ENCODE measurements at places on chromosomes 16 and 17.

GRCh38 chr17:64331366-64331765, 59.3 kb downstream of the PECAM1 start:
- no peak for DNase-seq

GRCh38 chr17:67400193-67400592, 23.1 kb downstream of the PITPNC1 start:
- no peak for DNase-seq

DNA sequence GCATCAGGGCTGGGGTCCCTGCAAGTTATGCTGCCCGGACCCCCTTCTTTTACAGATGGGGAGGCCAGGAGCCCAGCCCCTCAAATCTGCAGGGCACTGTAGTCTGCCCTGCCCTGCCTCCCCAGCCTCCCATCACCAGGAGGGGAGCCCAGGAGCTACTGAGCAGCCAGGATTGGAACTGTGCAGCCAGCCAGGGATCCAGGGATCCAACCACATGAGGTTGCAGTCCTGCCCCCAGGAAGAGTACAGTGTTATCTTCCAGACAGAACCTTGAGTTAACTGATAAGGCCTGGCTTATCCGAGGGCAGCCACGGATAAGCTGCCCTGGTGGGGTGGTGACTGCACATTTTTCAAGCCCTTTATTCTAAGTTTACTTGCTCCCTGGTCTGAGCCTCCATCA, 11.4 kb upstream of the NDRG4 start:
- DNase-seq: no peak

DNA sequence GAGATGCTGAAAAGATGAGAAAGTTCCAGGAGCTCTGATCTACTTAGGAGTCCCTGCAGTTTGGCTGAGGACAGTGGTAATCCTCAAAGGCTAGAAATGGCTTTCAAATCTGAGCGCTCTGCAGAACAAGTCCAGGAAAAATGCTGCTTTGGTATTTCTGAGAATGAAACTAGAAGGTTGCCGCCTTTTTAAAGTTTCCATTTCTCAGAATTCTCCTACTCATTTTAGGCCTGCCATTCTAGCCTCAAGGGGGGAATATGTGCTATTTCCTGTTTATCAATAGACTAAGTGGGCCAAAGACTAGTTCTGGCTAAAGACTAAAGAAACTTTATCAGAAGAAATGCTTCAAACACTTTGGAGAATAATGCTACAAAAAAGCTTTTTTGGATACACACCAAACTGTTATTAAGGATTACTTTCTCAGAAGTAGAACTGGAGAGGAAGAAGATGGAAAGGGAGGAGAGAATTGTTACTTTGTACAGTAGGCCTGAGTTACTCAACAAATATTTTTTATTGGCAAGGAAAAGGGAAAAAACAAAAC, at the start of gene SLFN12L:
SLFN12L (minus strand) TSS at position 78 of the 541 bp plus-strand sequence. CDS start 15,314 bp downstream, outside the sequence.
- DNase-seq: no peak

GRCh38 chr16:14378131-14378551, 251.9 kb downstream of the PARN start:
- no peak for DNase-seq

DNA sequence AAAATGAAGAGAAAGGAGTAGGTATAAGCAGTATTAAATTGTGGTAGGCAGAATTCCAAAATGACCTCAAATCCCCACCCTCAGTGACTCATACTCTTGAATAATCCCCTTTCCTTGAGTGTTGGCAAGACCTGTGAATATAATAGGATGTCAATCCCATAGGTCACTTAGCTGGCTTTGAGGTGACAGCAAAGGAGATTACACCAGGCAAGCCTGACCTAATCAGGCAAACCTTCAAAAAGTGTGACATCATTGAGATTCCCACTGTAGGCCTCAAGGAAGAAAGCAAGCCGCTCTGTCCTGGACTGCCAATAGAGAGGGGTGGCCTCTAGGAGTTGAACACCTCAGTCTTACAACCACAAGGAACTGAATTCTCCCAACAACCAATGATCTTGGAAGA, 535.2 kb downstream of the RBFOX1 start:
- DNase-seq: no peak

All from astrocyte of the cerebellum (primary cell).